Lower lobe of right lung (tissue), 2 donors: ENCODE measurements at places on chromosomes 4 and X. TPM values are rescaled to one million over a fixed set of nuclear protein-coding genes. Genes with fewer than 3 reads are reported as not detected.

SHROOM2 gene
- total RNA-seq: 9.3 TPM

GALNTL6 gene
- not detected for total RNA-seq

NOP14 gene
- total RNA-seq: 20.7 TPM

CXCL3 gene
- total RNA-seq: 12.1 TPM

SSX2 gene
- not detected for total RNA-seq

MAGEC2 gene
- total RNA-seq: not detected

ANXA10 gene
- total RNA-seq: not detected

PNMA6A gene
- total RNA-seq: 1.2 TPM

CENPVL2 gene
- not detected for total RNA-seq

- no peak for DNase-seq
These were observed 15.8 kb downstream of the FGF2 start for GRCh38 chr4:122842392-122842791.

GRCh38 chr4:37726666-37727065 is 40.5 kb upstream of the RELL1 start:
- DNase-seq: no peak

DNA sequence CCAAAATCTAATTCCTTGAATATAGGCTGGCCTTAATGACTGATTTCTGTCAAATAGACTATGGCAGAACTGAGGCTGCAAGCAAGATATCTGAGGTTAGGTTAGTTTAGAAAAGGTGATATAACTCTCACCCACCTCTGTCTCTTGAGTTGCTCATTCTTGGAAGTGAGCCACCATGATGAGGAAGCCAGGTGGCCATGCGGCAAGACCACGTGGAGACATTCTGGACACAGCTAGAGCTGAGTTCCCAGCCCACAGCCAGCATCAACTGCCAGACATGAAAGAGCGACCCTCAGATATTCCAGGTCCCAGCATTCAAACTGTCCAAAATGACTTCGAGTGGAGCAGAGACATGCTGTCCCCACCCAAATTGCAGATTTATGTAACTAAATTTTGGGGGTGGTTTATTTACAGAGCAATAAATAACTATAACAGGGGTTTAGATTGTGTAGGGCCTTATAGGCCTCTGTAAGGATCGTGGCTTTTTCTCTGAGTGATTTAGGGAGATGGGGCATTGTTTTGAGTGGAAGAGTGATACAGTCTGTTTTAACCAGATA is 33.7 kb downstream of the USP53 start:
- DNase-seq: no peak

DNA sequence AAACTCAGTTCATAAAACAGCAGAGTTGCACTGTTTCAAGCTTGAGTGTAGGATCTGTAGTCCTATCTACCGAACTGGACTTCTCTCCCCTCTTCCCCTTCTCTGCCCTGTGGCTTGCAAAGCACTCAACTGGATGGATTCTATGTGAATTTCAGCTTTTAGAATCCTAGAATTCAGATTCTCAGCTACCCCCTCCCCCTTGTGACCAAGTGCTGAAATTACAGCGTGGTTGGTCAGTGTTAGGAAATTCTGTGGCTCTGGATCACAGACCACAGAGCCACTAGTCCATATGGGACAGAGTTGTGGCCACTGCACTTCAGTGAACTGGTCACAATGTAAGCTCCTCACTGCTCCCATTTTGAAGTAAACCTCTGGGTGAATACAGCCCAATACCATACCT is 64.6 kb upstream of the TRPC5 start:
- no peak for DNase-seq

DNA sequence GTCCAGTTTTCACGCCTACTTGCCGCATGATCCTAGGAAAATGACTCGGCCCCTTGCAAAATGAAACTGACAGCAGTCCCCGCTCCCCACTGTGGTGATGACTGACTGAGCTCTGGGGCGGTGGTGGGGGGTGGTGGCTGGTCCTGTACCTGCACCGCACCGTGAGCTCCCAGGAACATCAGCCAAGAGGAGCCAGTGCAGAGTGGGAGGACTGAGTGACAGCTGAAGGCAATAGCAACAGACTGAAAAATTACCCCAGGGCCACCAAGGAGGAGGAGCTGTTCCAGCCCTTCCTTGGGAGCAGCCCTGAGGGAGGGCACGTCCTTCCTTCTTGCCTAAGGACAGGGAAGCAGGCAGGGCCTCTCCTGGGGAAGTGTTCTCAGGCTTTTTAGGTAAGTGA is 2.4 kb upstream of the C4orf50 start:
- DNase-seq: no peak

DNA sequence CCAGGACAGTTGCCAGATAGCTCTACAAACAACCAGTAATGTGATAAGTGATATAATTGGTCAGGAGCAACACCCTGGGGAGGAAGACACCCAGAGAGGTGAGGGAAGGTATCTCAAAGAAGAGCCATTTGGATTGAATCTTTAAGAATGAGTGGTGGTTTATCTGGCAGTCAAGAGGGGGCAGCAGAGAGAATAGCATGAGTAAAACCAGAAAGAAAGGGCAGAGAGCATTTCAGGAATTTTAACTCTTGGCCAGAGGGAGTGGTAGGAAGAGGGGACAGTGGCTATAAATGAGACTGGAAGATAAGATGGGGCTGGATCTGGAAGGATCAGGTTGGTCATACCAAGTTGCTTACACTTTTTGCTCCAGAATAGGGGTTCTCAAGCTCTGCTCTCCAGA is 5.9 kb upstream of the SEPTIN6 start:
- no peak for DNase-seq

DNA sequence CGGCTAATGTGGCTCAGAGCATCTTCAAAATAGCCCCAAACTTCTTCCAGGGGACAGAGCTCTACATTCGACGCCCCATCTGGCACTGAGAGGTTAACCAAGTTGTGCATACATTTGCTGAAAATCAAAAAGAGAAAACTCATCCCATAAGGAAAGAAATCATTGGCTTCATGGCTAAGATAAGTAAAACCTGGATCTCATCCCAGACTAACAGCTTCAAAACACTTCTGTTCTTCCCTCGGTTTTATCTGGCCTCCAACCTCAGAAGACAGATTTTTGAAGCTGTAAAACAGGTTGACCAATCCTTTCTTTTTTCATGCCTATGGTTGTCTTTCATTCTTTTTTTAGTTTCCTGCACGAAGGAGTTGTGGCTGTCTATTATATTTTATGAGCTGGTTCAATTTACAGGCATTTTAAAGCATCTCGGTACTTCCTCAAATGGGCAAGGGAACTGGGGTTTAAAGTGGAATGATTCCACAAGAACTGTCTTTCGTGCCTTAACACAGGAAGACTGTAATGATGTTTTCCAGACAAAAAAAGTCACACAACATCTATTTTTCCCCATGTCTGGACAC is 107.6 kb downstream of the DLG3 start:
- DNase-seq: no peak
